Stimulated activated CD4-positive, alpha-beta T cell treated with anti-CD3 and anti-CD28 coated beads, TNF-alpha, amount 100 ng/mL, for 4 hours (primary cell): ENCODE measurements at places on chromosomes 2 and 18.

DNA sequence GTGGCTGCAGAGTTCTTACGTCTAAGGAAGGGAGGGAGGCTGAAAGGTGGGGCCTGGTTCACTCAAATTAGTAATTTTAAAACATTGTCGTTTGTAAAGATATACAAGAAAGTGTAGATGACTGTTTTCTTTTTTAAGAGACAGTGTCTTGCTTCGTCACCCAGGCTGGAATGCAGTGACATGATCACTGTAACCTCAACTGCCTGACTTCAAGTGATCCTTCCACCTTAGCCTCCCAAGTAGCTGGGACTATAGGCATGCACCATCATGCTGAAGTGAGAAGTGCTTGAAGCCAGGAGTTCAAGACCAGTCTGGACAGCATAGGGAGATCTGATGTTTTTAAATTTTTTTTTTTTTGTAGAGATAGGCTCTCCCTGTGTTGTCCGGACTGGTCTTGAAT is 52.9 kb downstream of the HNRNPLL start:
- no peak for DNase-seq

GRCh38 chr18:45876161-45876560 is 50.7 kb downstream of the SIGLEC15 start:
- DNase-seq, result no peak

- DNase-seq, result no peak
Observed at GRCh38 chr2:217437290-217437870, 565.4 kb downstream of the TNS1 start.

DNA sequence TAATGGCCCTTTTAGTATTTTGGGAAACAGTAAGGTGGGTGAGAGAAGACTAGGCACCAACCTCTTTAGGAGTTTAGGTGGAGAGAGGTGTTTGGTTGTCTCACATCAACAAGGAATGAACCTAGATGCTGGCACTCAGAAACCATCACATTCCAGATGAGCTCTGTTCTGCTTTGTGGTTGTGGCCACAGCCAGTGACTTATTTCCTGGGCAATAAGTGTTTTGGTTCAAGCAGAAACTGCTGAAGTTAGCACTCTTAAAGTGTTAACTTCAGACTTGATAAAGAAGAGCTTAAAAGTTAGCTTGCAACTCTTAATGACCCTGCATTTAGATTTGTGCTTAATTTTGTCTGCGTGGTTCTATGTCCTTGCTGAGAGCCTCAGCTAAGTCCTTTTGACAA is 929.2 kb downstream of the SLC4A3 start:
- no peak for DNase-seq

DNA sequence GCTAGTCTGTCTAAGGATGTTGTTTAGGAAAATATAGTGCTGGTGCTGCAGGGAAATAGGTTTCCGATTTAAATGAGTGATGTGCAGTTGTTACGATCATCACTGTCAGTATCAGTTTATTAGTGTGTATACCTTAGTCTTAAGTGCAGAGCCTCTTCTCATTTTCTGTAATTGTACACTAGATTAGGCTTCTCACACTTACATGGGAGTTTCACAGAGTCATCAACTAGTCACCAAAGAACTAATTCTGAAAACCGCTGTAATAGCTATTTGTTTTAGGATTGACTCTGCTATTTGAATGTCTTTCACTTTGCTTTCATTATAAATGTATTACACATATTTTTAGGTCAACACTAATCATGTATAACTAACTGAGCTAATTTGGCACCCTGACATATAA is 99.8 kb upstream of the ZEB2 start:
- DNase-seq, result no peak

DNA sequence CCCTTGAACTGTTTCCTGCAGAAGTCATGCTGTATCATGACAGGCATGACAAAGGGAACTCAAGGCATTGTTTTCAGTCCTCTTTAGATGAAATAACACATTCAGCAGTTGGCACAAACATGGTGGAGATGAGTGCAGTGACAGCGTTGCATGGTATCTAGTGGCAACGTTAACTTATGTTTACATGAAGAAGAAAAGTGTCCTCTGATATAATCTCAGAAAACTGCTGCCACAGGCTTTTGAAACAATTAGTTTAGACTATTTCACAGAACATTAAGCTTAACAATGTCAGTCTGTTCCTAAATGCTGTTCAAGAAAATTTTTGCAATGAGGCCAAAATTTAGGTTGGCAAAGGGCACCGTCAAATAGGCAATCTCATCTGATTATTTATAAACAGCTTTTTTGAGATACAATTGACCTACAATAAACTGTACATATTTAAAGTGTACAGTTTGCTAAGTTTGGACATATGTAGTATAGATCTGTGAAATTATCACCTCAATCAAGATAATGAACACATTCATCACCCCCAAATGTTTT is 64.7 kb downstream of the LYPD6B start:
- no peak for DNase-seq

DNA sequence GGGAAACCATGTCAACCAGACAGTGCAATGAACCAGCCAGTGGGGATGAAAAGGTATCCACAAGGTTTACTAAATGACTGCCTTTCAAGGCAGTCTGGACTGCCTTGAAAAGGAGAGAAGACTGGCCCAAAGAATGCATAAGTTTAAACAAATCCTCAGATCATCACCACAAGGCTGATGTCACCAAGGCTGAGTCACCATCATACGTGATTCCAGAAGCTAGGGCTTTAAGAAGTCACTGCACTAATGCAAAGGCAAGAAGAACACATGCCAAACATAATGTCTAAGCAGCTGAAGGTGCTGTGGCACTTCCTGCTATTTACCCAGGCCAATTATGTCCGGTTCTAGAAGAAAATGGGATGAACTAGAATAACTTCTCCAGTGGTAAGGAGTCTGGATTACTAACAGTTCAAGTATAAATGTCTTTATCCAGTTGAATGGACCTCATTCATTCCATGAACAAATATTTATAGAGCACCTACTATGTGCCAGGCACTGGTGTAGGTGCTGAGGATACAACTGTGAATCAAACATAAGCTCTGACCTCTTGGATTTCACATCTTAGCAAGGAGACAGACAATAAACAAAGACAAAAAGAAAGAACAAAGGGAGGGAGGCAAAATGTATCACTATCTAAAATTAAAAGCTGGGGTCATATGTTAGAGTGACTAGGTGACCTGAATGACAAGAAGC is 37.6 kb upstream of the ONECUT2 start:
- DNase-seq, result no peak

DNA sequence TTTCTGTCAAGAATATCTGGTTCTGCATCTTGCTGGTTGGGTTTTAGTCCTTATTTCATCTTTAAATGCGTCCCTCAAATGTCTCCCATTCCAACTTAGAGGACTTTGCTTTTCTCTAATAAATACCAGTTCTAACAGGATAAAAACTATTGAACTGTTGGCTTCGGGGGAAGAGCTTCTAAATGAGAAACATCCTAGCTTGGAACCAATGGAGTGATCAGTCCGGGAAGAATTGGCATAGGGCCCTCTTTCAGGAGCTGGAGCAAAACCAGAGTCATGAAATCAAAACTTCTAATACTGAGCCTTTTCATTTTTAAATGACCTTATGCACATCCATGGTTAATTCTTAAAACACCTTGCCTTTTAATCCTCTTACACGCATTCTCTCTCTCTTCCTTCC is 401.6 kb upstream of the SMIM21 start:
- DNase-seq, result no peak

DNA sequence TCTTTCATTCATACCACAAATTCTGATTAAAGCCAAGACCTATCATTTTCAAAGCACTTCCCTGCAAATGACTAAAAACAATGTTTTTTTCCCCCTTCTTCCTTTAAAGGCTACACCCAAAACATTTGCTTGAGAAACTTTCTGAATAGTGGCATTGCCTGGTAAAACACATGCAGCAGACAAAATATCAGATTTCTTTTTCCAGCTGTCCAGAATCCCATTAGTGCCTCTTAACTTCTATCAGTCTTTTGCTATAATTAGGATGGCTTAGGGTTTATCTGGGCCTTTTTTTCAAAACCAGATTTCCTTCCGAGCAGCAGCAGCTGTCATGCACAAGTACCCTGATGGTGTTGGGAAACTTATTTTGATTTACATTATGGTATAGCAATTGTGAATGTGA is 50.6 kb downstream of the ALPK2 start:
- no peak for DNase-seq

DNA sequence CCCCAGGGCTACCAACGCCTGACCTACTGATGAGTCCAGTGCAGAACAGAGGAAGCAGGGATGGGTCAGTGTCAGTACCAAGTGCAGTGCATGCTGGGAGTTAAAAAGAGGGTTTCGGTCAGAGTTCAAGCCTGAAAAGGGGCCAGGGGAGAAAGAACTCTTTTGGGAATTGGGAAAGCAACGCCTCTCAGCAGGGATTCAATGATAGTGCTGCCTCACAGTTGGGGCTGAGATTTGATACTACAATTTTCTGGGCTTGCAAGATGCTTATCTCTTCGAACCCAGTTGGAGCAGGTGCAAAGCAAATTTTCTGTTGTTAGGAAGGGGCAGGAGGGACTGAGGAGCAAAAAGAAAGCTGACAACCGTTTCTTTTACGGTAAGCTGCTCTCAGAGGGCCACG is 82.6 kb downstream of the CERKL start:
- DNase-seq, result no peak
